ENCODE measurements at places on chromosomes 12 and 14. TPM values are rescaled to one million over a fixed set of nuclear protein-coding genes. Genes with fewer than 3 reads are reported as not detected.

Gene FKBP11
- total RNA-seq, result 56.1 TPM

Gene LETMD1
- 27.6 TPM for total RNA-seq

Gene KLHDC1
- 0.17 TPM for total RNA-seq

Gene RNASE3
- not detected for total RNA-seq

Gene SLC15A4
- total RNA-seq, result 24.3 TPM

Gene ACOT6
- not detected for total RNA-seq

Gene PRB3
- total RNA-seq, result not detected

Gene FLVCR2
- total RNA-seq, result 5.8 TPM

Gene LRRC10
- total RNA-seq, result not detected

Gene KCNH5
- not detected for total RNA-seq

Gene RBM25
- 52.0 TPM for total RNA-seq

Gene CYP46A1
- total RNA-seq, result 0.09 TPM

Gene B3GNT4
- total RNA-seq, result 0.54 TPM

Gene ADSS1
- total RNA-seq, result 5.6 TPM

Gene FAIM2
- total RNA-seq, result 0.02 TPM

Gene TAS2R10
- not detected for total RNA-seq

Gene SMCO2
- 0.10 TPM for total RNA-seq

Gene RAB2B
- 11.2 TPM for total RNA-seq

Gene ARG2
- 1.3 TPM for total RNA-seq

Gene DDN
- total RNA-seq, result 0.77 TPM

Gene SLC7A7
- total RNA-seq, result 15.3 TPM

Gene SOAT2
- 0.18 TPM for total RNA-seq

Gene RAPGEF3
- 0.81 TPM for total RNA-seq

Gene MYO1H
- not detected for total RNA-seq

Gene PLXNC1
- 0.06 TPM for total RNA-seq

Gene KRT75
- 0.13 TPM for total RNA-seq

Gene PTPRO
- total RNA-seq, result 0.06 TPM

Gene KLRG1
- total RNA-seq, result 1.7 TPM

Measured in A549 treated with CORT108297 at 1 μM for 4 hours (cell line).